Iris pigment epithelial cell (primary cell): ENCODE measurements at places on chromosomes 13 and 19.
A peak's percentile ranks its signal among the peaks of the same experiment; 100 is the strongest.

GRCh38 chr19:18514800-18515682 is 6.8 kb downstream of the ELL start:
- peak; percentile 83 for DNase-seq

DNA sequence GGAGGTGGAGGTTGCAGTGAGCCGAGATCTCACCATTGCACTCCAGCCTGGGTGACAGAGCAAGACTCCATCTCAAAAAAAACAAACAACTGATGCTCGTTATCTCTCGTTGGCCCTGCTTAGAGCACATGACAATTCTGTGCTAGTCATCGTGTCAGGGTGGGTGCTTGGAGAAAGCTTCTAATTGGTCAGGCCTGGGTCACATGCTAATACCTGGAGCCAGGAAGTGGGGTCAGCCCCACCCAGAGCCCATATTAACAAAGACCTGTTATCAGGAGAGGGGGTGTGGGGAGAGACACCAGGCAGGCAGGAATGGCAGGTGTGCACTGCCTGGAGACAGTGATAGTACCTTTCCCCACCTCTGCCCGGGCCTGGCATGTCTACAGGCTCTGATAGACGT is 84.9 kb downstream of the DPF1 start:
- DNase-seq = no peak

GRCh38 chr13:51913421-51914136 is 51.8 kb downstream of the CCDC70 start:
- DNase-seq = no peak

GRCh38 chr13:50948601-50949000 is 39.0 kb downstream of the RNASEH2B start:
- no peak for DNase-seq

DNA sequence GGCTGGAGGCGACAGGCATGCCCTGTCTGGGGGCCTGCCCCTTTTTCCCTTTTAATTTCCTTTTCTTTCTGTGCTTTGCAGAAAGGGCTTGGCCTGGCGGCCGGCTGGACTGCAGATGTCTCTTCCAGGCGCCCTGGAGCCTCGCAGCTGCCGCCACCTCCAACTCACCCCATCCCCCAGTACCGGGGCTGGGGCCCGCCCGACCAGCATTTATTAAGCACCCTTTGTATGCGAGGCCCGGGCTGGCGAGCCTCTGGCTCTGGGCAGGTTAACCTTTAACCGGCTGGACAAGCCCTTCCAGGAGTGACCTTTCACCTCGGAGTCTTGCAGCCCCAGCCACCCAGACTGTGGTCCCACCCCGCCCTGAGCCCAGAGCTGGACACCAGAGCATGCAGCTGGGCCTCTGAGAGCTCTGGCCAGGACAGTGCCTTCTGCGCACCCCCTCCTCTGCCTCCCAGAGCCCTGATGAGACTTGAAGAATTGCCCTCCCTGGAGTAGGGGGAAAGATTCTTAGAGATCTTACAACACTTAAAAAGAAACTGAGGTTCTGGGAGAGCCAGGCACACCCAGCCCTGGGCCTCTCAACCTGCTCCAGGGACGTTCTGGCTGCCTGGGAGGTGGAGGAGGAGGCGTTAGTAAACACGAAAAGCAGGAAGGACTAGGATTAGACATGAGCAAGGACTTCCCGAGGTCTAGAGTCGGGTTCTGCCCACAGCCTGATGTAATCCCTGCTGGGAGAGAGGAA is 1.1 kb upstream of the NR2F6 start:
- peak; percentile 58 for DNase-seq
